T follicular helper cell (primary cell): ENCODE measurements at places on chromosomes 5 and 9.

DNA sequence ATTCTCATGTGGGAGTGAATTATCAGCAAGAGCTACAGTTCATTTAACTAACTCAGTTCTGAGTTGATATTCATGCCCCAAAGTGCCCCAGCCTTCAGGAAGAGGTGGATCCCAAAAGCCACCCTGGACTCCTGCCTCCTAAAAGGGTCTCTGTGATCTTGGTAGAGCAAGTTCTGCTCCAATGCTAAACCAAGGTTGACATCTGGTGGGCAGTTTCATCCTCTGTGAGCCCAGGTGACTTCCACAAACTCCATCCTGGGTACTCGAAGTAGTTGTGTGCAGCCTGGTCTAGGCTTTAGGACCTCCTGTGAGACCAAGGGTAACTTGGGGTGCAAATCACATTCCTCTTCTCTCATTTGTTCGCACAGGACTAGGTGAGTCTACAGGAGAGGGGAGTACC is 816.8 kb downstream of the MTRR start:
- DNase-seq = no peak

GRCh38 chr9:124045076-124045829 is 33.7 kb downstream of the LHX2 start:
- DNase-seq = no peak

- DNase-seq = peak; percentile 2
Measured at GRCh38 chr5:152505442-152506042, 100.5 kb upstream of the NMUR2 start.

- DNase-seq = no peak
Measured at GRCh38 chr9:85702726-85703289, 38.9 kb downstream of the AGTPBP1 start.

- DNase-seq = no peak
Measured at GRCh38 chr9:135079018-135079417, 8.4 kb upstream of the OLFM1 start.

GRCh38 chr9:86700629-86701028 is 246.7 kb downstream of the GAS1 start:
- DNase-seq = no peak

DNA sequence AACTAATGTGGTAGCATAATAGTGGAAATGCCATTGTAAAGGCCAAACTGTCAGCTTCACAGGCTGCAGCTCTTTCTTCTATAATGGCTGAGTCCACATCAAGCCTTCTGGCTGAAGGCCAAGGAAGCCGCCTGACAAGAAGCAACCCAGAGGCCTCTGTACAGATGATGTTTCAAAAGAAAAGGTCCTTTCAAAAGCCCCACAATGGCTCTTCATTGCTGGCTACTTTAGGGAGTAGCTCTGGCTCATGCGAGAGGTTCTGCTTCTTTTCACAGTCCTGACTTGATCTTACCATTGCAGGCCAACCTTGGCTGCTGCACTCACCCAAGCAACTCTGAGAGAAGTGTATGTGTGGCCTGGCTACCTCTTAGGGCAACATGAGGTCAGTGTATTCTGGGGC is 54.5 kb upstream of the EQTN start:
- DNase-seq = no peak

- DNase-seq = no peak
Measured at GRCh38 chr5:90562341-90562740, 3.7 kb downstream of the ADGRV1 start.

DNA sequence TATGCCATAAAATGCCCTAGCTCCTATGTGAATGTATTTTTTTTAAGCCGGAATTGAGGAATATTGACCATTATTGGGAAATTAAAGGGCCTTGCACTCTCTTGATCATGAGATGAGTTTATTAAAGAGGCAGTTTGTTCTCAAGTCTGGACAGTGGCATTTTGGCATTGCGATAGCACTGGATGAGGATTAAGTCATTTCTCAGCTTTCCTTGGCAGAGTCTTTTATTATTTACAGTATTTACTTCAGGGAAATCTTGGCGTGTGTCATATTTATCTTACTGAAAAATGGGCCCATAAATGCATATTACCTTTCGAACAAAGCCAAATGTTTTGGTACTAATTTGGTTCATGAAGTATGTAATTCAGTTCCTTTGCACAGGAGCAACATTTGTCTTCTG is 194.4 kb downstream of the EBF1 start:
- DNase-seq = no peak

DNA sequence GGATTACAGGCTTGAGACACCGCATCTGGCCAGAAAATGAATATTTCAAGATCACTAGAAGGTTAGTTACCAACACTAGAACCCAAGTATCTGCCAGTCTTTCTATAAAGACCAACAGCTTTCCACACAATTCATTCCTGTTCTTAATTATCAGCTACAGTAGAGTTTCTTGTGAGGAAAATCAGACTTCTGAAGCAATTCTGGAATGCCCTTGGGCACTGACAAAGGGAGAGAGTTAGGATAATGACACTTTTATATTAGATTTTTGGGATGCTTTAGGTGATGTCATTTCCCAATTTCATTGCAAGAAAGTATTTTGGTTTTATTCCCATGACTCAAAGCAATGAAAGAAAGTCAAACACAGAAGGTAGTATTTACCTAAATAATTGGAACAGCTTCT is 497.0 kb upstream of the TUSC1 start:
- no peak for DNase-seq

DNA sequence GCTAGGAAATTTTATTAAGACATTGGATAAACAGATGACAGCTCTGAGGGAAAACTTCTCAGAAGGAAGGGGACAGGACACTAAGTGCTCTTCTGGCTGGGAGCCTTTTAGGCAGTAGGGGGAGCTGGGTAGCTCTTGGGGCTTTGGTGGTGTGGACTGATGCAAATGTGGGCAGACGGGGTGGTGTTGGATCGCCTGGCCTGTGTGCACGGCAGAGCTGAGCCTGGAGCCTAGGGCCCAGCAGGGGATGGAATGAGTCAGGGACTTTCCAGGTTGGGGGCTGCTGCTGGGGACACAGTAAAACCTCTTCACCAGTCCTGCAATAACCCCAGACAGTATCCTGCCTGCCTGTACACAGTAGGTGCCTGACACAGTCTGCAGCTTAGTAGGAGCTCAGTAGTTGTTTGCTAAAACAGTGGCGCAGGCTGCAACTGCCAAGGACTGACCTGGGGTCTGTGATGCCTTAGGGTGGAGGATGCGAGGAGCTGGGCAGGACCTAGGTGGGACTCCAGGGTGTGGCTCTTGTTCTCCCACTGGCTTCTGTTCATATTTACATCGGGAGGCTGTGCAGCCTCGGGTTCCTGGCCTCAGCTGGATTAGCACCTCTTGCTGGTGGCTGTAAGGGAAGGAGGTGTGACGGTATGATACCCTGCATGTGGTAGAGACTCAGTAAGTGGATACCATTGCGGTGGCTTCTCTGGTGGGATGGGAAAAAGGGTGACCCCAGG is 83.8 kb downstream of the DAB2IP start:
- DNase-seq = no peak

- DNase-seq = no peak
Measured at GRCh38 chr5:76341651-76342334, 61.3 kb upstream of the IQGAP2 start.

GRCh38 chr9:135971111-135971766 is 10.1 kb upstream of the UBAC1 start:
- no peak for DNase-seq

DNA sequence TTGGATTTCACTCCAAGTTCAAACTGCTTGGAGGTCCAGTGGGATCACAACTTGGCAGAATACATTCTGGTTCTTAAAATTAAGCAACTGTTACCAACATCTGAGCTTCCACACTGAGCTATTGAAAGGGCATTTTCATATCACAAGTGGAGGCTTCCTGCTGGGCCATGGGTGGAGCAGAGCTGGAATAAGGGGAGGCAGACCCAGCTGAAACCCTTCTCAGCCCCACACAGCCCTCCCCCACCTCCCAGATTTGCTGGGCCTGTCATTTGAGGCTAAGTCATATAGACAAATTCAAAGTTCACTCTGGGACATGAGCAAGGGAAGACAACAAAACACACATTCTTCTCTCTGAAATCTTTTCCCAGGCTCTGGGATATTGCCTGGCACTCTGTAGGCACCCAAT is 79.9 kb downstream of the ACTL7B start:
- DNase-seq = no peak

GRCh38 chr5:142428773-142429473 is 104.1 kb upstream of the SPRY4 start:
- no peak for DNase-seq

DNA sequence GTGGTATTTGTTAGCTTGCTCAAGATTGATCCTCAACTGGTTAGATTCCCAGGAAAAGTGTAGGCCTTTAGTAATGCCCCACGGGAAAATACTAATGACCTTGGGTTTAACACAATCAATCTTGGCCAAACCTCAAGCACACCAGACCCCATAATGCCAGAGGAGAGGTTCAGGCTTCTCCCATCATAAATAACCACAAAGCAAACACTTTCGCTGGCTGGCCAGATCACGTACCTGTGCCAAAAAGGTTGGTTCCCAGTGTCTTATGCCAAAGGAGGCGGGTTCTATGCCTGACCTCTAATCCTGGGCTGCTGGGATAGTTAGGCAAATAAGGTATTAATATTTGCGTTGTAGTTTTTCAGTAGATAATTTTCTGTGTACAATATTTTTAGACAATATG is 379.2 kb upstream of the CDH18 start:
- no peak for DNase-seq

GRCh38 chr9:38652044-38652443 is 31.6 kb upstream of the ANKRD18A start:
- DNase-seq = no peak

GRCh38 chr9:37915911-37916470 is 12.1 kb upstream of the SLC25A51 start:
- DNase-seq = no peak

- DNase-seq = no peak
Measured at GRCh38 chr9:35683323-35683722, 6.4 kb downstream of the TPM2 start.

GRCh38 chr9:71770170-71770569 is 1.9 kb upstream of the CEMIP2 start:
- DNase-seq = no peak

DNA sequence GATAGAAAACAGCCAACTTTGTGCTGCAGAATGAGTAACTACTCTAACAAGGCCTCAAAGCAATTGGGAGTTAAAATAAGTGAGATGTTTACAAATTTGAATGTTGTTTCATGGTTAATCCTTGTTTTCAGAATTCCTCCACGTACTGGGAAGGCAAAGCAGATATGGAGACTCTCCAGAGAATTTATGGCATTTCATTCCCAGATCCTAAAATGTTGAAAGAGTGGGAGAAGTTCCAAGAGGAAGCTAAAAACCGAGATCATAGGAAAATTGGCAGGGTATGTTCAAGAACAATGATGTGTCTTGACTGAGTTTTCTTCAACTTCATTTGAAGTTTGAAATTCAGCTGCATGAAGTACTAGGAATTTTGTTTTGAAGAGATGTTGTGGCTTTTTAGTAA is 16.4 kb downstream of the TARS1 start:
- DNase-seq = no peak

- DNase-seq = no peak
Measured at GRCh38 chr9:124726886-124727285, 44.2 kb downstream of the NR6A1 start.

GRCh38 chr5:167481345-167481744 is 810.1 kb upstream of the WWC1 start:
- no peak for DNase-seq

- DNase-seq = no peak
Measured at GRCh38 chr5:137279521-137280231, 219.4 kb downstream of the SPOCK1 start.
